ENCODE measurements at places on chromosomes 11 and 22.
A peak's percentile ranks its signal among the peaks of the same experiment; 100 is the strongest.

GRCh38 chr22:48259991-48260670 is 1497.7 kb downstream of the TBC1D22A start:
- no peak for DNase-seq

DNA sequence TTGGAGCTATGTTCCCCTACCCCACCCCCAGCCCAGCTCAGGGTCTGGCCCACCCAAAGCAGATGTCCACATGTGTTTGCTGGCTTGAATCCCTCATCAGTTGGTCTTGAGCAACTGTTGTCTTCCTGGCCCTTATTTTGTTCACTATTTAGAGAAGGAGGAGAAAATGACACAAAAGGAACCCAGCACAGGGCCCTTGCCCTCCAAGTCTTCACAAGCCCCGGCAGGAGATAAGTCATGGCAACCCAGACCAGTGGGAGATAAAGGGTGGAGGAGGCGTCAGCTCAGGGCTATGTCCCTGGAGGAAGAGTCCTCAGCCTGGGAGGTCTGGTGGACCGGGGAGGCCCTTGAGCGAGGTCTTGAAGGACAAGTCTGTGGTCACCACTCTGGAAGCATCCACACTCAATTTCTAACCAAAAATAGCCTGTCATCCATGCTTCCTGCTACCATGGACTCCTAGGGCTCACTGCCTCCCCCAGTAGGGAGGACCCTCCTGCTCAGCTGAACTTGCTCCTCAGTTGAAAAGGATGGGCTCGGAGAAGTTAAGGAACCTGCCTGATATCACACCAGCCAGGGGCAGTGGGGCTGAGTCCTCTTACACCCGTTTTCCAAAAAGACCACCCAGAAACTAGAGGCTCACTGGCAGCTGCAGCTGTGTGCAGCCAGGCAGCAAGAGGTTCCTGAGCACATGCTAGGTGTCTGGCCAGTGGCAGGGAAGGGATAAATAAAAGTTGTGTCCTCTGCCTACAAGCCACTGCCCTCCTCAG is 1.8 kb upstream of the RAB3IL1 start:
- DNase-seq: no peak

- no peak for DNase-seq
Measured at GRCh38 chr11:129854232-129854805, 38.7 kb downstream of the TMEM45B start.

DNA sequence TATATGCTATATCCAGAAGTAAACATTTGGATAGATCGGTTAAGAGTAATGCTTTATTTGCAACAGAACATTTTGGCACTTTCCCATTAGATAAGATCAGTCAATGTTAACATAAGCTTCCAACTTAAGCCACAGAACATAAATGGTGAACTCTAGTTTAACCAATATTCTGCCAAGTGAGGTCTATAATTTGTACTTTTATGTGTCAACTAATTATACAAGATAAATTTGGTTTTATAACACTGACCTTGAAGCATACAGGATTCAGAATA is 23.5 kb upstream of the BLID start:
- DNase-seq: no peak

GRCh38 chr11:131688048-131688693 is 317.8 kb downstream of the NTM start:
- DNase-seq: peak; percentile 30

Data from DMS79 treated with DMSO at 0.1 percent for 48 hours (cell line).